ENCODE measurements at places on chromosomes 11 and 22.

- peak; percentile 13 for DNase-seq
These were observed 720 bp downstream of the PACS1 start for GRCh38 chr11:66070604-66071380.

- DNase-seq: no peak
These were observed 61.0 kb upstream of the FGF3 start for GRCh38 chr11:69880041-69880825.

GRCh38 chr11:74391193-74391592 lies 7.0 kb downstream of the PGM2L1 start:
- no peak for DNase-seq

GRCh38 chr11:61357233-61357893 lies 4.3 kb downstream of the CYB561A3 start:
- DNase-seq: peak; percentile 20

- no peak for DNase-seq
These were observed 11.8 kb downstream of the RNF121 start for GRCh38 chr11:71940561-71941219.
